Activated CD4-positive, alpha-beta T cell treated with anti-CD3 and anti-CD28 coated beads, Interleukin-2, amount 10 ng/mL, durations not matched to agents 7 days and 5 days (primary cell): ENCODE measurements at places on chromosomes 4 and X. TPM values are rescaled to one million over a fixed set of nuclear protein-coding genes. Genes with fewer than 3 reads are reported as not detected.

DNA sequence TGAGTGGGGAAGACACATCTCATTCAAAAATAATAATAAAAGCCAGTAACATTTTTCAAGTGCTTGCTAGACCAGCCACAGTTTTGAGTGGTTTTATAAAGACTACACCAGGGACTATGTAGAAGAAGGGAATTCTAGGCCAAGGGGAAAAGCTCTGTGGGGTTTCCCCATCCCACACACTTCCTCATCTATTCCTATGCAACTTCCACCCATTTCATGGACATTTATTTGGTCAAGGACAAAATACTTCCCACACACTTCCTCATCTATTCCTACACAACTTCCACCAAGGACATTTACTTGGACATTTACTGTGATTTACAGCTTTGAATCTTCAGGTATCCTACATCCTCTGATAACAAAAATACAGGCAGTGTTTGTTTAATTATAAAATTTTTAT, 86.5 kb upstream of the KLF3 start:
- DNase-seq: no peak

DNA sequence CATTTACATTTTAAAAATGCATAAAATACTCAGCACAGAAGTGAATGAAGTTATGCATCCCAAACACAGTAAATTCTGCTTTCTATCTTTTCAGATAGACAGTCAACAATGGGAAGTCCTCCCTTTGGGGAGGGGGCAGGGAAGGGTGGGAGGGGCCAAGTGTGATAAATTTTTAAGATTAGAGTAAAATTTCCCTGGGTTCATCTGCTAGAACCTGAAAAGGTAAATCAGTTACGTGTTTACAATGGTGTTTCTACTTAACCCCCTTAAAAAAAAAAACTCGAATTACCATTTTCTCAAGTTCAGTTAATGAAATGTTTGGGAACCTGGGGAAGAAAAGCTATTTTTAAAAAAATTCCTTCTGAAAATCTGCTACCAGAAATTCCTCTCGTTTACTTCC, 9.1 kb downstream of the PITX2 start:
- DNase-seq: no peak

Gene ZAR1
- total RNA-seq: not detected

GRCh38 chr4:159828687-159829086, 725.8 kb downstream of the RAPGEF2 start:
- no peak for DNase-seq

DNA sequence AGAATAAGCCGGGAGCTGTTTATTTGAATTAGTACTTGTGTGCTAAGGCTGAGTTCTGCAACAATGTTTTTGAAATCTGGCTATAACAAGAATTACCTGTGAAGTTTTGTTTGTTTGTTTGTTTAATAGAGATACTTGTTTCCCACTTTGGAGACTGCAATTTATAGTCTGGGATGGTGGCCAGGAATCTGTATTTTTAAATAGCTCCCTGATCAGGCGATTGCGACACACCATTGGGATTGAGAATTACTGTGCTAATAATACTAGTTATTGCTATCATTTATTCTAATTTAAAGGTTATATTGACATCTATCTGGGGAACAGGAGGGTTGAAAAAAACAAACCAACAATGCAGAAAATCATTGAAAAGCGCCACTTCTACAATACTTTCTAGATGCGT, 951.6 kb upstream of the TENM3 start:
- no peak for DNase-seq

Gene RHOXF2
- total RNA-seq: not detected

DNA sequence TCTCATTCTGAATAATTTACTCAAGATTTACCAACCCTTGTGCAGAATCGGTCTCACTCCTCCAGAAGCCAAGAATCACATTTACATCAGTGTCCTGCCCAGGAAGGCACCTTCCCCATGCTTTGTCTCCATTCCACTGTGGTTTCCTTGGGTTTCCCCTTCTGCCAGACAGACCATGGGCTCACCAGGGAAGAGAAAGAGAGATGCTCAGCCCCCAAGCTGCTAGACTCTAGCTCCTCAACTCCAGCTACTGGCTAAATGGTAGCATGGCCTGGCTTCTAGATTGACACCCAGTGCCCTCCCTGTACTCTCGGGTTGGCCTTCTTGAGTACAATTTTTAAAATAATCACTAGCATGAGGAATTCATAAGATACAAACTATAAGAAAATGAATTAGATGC, 12.9 kb downstream of the TLR10 start:
- no peak for DNase-seq

Gene CXCL1
- total RNA-seq: not detected

Gene NSG1
- total RNA-seq: 11.9 TPM

DNA sequence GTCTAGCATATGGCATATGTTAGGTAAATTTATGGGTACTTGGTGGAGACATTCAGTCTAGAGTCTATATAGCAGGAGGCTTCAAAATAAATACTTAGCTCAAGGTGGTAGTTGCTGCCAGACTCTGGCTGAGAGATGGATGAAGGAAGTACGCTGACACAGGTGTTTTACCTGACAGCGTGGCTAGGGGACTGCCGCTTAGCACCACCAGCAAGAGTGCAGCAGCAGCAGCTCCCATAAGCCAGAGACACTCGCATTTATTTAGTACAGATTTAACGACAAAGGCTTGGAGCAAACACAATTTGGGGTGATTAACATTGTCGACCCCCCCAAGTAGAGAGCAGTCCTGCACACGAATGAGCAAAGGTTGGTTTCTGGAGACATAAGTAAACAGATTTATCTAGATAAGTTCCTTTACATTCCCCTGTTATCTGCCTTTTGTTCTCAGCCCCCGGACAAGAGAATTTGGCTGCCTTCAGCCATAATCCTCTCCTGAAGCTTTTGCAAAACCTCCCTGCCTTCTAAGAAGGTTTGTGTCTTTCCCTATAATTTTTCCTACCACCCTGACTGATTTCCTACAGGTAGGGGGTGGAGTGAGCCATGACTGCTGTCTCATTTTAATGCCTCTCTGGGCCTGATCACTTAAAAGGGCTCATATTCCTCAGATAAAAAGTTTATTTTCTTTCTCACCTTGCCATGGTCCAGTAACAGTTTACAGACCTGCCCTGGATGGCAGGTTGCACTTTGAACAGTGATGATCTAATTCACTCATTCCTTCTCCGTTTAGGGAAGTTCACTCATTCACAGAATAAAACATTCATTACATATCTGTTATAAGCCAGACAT, 64.6 kb downstream of the RHOH start:
- DNase-seq: no peak

- DNase-seq: no peak
These were observed 162.8 kb downstream of the WDFY3 start for GRCh38 chr4:84803720-84804119.

Gene SH3D19
- total RNA-seq: not detected

DNA sequence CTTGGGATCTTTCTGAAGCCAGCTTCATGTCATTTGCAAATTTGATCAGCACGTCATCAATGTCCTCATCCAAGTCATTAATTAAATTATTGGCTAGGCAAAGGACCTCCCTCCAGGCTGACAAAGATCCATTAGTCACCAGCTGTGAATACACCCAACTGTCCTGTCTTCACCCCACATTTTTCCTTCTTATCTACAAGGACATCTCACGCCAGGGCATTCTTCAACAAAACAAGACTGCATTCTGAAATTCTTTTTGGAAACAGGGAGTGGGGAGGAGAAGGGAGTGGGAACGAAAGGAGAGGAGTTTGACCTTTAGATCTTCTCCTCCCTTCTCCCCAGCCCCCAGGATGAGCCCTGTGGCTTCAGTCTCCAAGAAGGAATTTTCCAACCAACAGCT, 32.7 kb downstream of the NLGN3 start:
- DNase-seq: no peak

Gene ALB
- total RNA-seq: not detected

Gene UBE2A
- total RNA-seq: 72.3 TPM

DNA sequence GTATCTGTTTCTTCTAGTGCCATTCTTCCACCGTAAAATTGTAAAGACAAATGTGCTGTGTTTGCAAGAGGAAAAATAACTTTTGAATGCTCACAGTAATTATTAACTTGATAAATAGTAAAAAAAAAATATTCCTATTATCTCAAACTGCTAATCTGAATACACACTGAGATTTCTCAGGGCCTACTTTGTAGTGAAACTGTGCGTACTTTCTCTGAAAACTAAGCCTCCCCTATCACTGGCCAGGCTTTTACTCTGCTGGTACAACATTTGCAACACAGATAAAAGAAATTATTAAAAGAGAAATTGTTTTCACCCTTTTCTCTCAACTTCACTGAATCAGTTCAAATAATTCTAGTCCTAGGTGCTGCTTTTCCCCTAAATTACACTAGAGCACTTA, 137.3 kb downstream of the PRDM5 start:
- no peak for DNase-seq

GRCh38 chrX:93419642-93420041, 253.7 kb downstream of the NAP1L3 start:
- no peak for DNase-seq

Gene CSN1S1
- not detected for total RNA-seq

Gene NSUN7
- not detected for total RNA-seq

DNA sequence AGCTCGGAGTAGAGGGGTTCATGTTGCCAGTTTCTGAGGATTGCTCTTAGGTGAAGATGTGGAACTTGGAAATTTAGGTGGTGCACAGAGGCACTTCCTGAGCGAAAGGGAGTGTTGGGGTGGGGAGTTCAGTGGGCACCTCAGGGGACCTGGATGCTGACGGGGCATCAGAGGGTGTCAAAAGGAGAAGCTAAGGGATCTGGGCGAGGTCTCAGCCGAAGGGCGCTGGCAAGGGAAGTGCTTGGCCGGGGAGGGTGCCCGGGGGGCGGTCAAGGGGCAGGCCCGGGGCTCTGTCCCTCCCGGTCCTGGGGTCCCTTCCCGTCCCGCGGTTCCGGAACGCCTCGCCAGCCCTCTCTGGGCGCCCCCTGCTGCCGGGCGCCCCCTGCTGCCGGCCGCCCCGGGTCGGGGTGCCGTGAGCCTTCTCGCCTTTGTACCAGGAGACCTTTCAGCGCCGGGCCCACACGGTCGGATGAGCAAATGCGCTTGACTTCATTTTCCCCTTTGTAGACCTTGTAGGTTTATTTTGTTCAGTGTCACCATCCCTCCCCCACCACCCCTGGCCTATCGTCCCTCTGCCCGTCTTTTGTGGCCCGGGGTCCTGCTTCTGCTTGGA, 3.0 kb upstream of the PHOX2B start:
- DNase-seq: no peak

Gene GUCY1A1
- not detected for total RNA-seq

- DNase-seq: no peak
These were observed 325.0 kb downstream of the FBXO8 start for GRCh38 chr4:173958445-173958844.

Gene ATP11C
- total RNA-seq: 15.4 TPM

Gene HELT
- not detected for total RNA-seq

DNA sequence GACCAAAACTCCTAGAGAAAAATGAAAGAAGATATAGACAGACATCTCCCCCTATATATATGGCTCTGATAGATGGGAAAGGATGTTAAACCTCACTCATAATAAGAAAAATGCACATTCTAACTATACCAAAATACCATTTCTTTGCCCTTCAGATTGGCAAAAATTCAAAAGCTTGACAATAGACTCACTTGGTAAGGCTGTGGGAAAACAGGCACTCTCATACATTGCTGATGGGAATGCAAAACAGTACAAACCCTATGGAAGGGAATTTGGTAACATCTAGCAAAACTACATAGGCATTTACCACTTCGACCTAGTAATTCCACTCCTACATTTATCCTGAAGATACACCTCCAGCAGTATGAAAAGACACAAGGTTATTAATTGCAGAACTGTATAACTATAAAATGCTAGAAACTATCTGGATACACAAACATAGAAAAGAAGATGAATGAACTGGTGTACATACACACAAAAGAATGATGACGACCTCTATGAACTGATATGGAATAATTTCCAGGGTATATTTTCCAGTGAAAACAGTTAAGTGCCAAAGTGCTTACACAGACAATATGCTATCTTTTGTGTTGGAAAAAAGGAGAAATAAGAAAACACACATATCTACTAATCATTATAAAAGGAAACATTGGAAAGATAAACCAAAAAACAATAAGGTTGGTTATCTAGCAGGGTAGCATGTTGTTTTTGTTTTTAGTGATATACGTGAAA, 48.5 kb downstream of the WDFY3 start:
- DNase-seq: no peak

DNA sequence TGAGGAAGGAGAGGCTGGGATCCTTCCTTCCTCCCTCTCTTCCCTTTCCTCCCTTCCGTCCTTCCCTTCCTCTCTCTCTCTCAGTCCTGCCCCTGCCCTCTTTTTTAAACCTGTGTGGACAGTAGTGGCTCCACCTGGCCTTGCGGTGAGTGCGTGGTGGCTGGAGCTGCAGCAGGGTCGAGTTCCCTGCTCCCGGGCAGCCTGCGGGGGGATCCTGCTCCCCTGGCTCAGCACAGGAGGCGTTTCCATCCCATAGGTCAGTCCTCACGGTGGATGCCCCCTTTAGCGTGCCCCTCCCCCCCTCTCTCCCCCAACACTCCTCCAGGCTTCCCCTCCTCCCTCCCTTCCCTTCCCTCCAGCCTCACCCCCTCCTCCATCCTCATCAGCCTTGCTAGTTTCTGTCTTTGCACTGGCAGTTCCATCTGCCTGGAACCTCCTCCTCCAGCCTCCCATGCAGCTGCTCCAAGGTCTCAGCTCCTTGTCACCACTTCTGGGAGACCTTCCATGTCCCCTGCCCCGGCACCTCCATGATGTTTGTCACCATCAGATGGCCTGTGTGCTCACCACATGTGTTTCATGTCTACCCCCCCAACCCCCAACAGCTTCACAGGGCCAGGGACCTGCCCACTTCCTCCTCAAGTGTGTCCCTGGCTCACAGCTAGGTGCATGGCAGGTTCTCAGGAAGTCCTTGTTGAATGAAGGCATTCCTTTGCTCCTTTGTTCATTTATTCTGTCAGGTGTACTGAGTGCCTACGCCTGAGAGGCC, 68.4 kb downstream of the PSAPL1 start:
- no peak for DNase-seq

Gene CYSLTR1
- total RNA-seq: 23.8 TPM

GRCh38 chr4:165191814-165192499, 15.4 kb upstream of the KLHL2 start:
- DNase-seq: no peak

Gene CFAP99
- total RNA-seq: not detected

DNA sequence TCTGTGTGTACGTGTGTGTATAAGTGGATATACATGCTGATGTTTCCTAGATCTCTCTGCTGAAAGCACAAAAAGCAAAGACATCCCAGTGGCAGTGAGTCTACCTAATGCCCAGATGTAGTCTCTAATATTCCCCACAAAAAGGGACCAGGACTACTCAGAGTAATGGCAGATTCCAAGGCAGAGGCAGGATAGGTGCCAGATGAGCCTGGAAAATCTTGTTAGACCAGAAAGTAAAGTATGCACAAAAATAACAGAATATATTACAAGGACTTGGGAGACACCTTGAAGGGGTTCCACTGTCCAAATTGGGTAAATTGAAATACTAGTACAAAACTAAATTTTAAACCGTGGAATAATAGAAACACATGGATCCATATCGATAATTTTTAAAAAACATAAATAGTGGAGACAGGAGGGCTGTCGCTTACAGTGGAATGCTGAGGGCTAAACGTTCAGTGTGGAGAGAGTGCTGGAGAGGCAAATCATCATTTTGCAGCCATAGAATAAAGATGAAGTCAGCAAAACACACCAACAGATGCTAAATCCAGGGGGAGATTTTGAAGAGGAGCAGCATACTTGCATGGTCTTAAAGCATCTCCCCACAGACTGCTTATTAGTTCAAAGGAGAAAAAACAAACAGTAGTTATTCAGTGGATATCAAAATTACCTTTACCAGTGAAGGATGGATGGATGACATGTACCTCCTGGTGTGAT, 123.4 kb upstream of the TSPAN5 start:
- DNase-seq: no peak

- no peak for DNase-seq
These were observed 500.1 kb downstream of the PCDH18 start for GRCh38 chr4:137032222-137032621.

Gene SPRY1
- total RNA-seq: 7.4 TPM

GRCh38 chr4:139301821-139302611, at the start of gene NDUFC1:
Gene NDUFC1 (minus strand): TSS chr4:139302477. CDS start chr4:139295798, 6,679 bp downstream.
- DNase-seq: peak; percentile 75
